Fibroblast of lung (primary cell): ENCODE measurements at places on chromosomes 3 and 15. TPM values are rescaled to one million over a fixed set of nuclear protein-coding genes. Genes with fewer than 3 reads are reported as not detected.

Gene ABTB1
- 8.2 and 15.5 TPM in 2 replicates for total RNA-seq

Gene PAQR5
- 9.8 and 16.2 TPM in 2 replicates for total RNA-seq

Gene ATG3
- 92.2 and 95.8 TPM in 2 replicates for total RNA-seq

Gene FBXO40
- total RNA-seq = not detected in 2 replicates

Gene TNNC1
- total RNA-seq = 0.33 and 0.51 TPM in 2 replicates

Gene LXN
- 168 and 495 TPM in 2 replicates for total RNA-seq

Gene MINAR1
- 0.26 and 0.33 TPM in 2 replicates for total RNA-seq

Gene PLA2G4E
- total RNA-seq = not detected in 2 replicates
